Activated CD4-positive, alpha-beta T cell treated with anti-CD3 and anti-CD28 coated beads, Interleukin-2, amount 10 ng/mL, durations not matched to agents 7 days and 5 days (primary cell): ENCODE measurements at places on chromosomes 11 and 22. TPM values are rescaled to one million over a fixed set of nuclear protein-coding genes. Genes with fewer than 3 reads are reported as not detected.

DNA sequence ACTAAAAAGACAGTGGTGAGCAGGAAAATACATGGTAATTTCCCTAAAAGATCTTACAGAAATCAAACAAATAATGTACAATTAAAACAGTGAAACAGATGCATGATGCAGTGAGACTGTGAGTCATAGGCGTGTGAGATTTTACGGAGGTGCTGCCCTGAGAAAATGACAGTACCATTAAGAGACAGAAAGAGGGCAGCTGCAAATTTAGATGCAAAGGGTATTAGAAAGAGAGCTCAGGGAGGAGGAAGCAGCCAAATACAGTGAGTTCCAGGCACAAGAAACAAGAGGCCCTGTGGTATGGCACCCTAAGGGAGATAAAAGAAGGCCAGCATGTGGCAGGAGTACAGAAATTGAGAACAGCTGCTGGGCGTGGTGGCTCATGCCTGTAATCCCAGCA lies 88.5 kb upstream of the FIBIN start:
- no peak for DNase-seq

DNA sequence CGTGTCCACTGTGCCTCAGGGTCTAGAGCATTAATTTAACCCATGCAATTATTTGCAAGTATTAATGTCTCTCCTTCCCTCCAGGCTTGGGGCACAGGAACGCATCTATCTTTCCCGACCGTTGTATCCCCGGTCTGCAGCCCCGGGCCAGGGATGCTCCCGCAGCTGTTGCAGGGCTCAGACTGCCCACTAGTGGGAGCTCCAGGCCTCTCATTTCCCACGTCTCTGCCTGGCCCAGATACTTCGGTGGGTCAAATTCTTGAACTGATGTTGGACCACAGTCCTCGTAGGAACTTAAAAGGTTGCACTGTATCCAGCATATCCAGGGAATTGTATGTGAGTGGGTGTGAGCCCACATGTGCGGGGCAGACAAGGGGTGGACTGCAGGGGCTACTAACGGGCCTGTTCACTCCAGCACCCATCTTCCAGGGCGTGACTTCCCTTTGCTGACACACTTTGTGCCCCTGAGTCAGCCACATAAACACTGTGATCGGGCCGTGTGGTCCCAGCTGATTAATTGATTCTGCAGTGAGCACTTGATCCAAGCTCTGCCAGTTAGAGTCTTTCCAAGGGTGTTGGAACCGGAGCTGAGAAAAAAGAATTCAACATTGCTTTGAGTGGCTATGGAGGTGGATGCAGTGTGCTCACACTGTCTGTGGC lies 451.3 kb downstream of the TBC1D22A start:
- DNase-seq, result peak; percentile 56

MS4A7 gene
- not detected for total RNA-seq

DNA sequence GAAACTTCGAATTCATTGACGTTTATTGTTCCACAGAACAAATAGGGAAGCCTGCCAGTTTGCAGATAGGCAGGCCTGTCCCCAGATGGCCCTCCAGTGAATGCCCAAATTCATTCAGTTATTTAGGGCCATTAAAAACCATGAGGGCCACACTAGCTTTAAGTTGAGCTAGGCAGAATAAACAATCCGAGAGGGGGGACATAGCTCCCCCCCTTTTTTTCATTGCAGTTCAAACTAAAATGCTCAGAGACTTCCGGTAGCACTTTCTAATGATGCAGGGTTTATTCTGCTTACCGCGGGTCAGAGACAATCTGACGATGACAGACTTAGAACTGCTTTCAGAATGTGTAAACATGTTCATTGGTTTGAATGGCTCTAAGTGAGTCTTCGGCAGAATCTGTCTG lies 72.0 kb downstream of the ZBTB16 start:
- DNase-seq, result no peak

IGF2 gene
- 0.07 TPM for total RNA-seq

GRCh38 chr11:102591160-102591718 lies 33.9 kb downstream of the MMP20 start:
- no peak for DNase-seq
